Left cardiac atrium (tissue), 4 donors: ENCODE measurements at places on chromosomes 12 and 14. TPM values are rescaled to one million over a fixed set of nuclear protein-coding genes. Genes with fewer than 3 reads are reported as not detected.

The SIRT4 gene
- 2.8 TPM for total RNA-seq

The SERPINA3 gene
- total RNA-seq, result 232 TPM

The ANGEL1 gene
- 14.9 TPM for total RNA-seq

The GNB3 gene
- total RNA-seq, result 2.3 TPM

The POLE2 gene
- 1.2 TPM for total RNA-seq

The ADCY4 gene
- 19.2 TPM for total RNA-seq

The OVCH1 gene
- 0.29 TPM for total RNA-seq

The TEAD4 gene
- total RNA-seq, result 16.9 TPM

The GPR84 gene
- 0.55 TPM for total RNA-seq

The SDR9C7 gene
- total RNA-seq, result not detected

The PGF gene
- 4.6 TPM for total RNA-seq

DNA sequence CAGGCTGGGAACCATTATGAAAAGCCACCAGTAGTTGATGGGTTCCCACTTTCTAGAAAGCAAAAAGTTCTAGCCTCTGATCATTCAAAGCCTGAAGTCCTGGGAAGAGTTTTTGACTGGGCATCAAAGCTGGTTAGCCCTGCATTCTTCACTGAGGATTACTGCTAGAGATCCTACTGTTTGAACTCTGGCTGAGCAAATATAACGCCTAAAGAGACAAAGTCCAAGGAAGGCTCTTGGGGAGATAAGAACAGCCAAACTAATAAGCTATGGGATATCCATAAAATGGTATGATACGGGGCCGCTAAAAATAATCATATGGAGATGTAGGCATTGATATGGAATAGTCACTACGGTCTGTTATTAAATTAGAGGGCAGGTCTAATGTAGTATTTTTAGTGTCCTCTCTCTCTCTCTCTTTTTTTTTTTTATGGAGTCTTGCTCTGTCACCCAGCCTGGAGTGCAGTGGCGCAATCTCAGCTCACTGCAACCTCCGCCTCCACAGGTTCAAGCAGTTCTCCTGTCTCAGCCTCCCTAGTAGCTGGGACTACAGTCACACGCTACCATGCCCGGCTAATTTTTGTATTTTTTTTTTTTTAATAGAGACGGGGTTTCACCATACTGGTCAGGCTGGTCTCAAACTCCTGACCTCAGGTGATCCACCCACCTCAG lies 35.5 kb downstream of the PLXNC1 start:
- no peak for DNase-seq

DNA sequence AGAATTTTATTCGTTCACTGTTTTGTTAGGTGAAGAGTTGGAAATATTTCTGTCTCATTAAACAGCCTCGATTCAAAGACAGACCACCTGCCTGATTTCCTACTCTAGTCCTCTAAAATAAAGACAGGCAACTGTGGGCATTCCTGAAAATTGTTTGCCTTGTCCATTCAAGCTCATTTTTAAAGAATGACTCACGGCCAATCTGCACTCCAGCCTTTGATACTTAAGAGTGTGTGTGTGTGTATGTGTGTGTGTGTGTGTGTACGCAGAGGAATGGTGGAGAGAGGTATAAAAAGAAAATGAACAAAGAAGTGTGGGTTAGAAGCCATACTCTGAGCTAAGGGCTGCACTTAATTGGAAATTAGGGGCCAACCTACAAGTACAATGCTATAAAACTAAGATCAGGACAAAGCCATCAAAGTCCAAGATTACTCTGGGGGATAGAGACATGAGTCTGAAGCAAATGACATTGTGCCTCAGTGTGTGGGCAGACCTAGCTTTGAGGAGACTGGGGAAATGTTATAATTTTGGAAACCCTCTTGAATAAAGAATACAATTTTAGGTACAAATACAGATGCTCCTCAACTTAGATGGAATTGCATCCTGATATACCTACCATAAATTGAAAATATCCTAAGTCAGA lies 45.6 kb upstream of the SOCS2 start:
- DNase-seq, result no peak

- no peak for DNase-seq
Observed at GRCh38 chr14:98886982-98887381, 385.0 kb downstream of the BCL11B start.

GRCh38 chr14:69643430-69644200 lies 32.2 kb downstream of the SUSD6 start:
- peak; percentile 44 for DNase-seq

- DNase-seq, result no peak
Observed at GRCh38 chr12:20211541-20211940, 156.8 kb upstream of the PDE3A start.

DNA sequence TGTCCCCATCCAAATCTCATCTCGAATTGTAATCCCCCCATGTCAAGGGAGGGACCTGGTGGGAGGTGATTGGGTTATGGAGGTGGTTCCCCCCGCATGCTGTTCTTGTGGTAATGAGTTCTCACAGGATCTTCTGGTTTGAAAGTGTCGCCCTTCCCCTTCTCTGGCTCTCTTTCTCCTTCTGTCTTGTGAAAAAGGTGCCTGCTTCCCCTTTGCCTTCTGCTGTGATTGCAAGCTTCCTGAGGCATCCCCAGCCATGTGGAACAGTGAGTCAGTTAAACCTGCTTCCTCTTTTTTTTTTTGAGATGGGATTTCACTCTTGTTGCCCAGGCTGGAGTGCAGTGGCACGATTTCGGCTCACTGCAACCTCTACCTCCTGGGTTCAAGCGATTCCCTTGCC lies 104.0 kb downstream of the CCDC91 start:
- DNase-seq, result no peak

- DNase-seq, result no peak
Observed at GRCh38 chr12:104856531-104856930, 101.6 kb downstream of the SLC41A2 start.

DNA sequence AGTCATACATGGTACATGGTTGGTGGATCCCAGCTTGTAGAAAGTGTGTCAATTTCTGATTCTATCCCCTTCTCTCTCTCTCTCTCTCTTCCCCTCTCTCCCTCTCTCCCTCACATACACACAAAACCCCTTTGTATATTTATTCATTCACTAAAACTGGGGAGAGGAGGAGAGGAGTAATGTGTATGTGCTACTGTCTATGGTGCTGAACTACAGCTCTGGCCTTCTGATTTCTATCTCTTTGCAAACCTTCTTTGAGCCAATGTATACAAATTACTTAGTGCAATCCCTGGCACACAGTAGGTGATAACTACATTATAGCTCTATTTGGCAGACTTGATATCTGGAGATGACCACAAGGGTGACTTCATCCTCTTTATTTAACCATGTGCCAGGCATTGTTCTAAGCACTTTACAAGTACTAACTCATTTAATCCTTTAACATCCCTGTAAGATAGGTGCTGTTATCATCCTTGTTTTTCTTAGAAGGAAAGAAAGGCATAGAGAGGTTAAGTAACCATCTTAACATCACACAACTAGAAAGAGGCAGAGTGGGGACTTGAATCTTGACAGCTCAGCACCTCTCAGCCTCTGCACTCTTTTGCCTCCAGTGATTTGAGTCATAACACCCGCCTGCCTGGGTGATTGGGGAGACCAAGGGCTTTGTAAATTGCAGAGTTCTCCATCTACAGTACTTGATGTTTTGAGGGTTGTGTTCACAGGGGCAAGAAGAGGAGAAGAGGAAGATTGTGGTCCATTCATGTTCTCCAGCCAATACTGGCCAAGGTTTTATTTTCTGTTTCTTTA lies 21.3 kb downstream of the RPH3A start:
- no peak for DNase-seq

DNA sequence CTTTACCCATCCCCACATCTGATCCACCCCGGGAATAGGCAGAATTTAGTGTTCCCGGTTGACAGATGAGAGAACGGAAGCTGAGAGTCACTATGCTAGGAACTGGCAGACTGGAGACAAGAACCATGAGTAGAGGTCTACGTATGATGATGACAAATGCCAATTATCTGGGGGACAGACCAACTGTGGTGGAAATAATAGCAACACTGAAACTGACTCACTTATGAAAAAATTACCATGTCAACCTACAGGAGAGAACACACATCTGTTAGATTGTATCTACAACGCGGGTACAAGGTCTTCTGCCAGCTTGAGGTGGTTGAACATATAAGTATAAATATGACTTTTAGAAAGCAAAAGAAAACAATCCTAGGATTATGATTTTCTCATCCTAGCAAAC lies 15.4 kb upstream of the SELPLG start:
- DNase-seq, result no peak

- DNase-seq, result no peak
Observed at GRCh38 chr12:51959211-51959610, 7.7 kb downstream of the ACVR1B start.

DNA sequence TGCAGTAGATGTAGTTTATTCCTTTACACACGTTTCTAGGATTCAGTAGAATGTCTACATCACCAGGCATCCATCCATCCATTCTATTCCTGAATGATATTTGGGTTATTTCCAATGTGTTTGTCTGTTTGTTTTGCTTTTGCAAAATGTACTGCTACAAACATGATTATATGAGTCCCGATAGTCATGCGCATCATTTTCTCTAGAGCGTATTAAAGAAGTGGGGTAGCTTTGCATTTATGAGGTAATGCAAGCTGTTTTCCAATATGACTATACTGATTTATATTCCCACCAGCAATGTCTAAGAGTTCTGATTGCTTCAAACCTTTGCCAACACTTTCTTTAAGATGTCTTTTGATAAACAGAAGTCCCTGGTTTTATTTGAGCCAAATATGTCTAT lies 253.2 kb downstream of the NOVA1 start:
- DNase-seq, result no peak

DNA sequence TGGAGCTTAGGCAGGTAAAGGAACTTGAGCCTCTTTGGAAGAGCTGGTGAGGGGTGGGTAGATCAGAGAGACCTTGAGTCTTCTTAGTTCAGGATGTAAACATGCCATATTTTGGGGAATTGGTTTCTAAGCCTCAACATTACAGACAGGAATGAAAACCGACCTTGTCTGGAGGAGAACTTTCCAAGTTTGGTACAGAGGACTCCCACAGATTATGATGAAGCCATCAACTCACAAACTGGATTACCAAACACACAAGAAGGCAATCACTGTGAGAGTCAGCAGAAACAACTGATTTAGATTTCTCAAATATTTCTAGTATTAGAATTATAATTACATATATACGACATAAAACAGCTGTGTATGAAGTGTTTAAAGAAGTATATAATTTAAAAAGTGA lies 22.3 kb upstream of the AMN1 start:
- DNase-seq, result no peak

- no peak for DNase-seq
Observed at GRCh38 chr12:15199930-15200329, 21.3 kb downstream of the RERG start.

- no peak for DNase-seq
Observed at GRCh38 chr12:54156578-54156977, 32.2 kb downstream of the SMUG1 start.

- DNase-seq, result peak; percentile 89
Observed at GRCh38 chr12:14554281-14555007, 13.2 kb downstream of the PLBD1 start.

GRCh38 chr12:8813572-8814357 lies 8.7 kb upstream of the A2ML1 start:
- no peak for DNase-seq

DNA sequence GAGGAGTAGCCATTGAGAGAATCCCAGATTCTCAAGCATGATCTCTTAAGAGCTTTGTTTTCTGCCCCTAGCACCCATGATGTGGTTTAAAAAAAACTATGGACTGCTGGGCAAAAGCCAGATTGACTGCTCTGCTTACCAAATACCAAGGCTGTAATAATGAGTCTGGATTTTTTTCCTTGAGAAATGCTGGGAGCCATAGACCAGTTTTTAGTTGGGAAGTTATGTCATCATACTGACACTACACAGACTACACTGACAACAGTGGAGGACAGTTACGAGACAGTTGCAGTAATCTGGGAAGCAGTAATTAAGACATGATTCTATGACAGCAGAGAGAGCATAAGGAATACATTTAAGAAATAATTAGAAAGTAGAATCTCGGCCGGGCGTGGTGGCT lies 35.8 kb downstream of the SPATA7 start:
- DNase-seq, result no peak

- no peak for DNase-seq
Observed at GRCh38 chr12:121740847-121741246, 28.3 kb downstream of the TMEM120B start.

- DNase-seq, result no peak
Observed at GRCh38 chr12:68794653-68795251, 13.2 kb upstream of the MDM2 start.

DNA sequence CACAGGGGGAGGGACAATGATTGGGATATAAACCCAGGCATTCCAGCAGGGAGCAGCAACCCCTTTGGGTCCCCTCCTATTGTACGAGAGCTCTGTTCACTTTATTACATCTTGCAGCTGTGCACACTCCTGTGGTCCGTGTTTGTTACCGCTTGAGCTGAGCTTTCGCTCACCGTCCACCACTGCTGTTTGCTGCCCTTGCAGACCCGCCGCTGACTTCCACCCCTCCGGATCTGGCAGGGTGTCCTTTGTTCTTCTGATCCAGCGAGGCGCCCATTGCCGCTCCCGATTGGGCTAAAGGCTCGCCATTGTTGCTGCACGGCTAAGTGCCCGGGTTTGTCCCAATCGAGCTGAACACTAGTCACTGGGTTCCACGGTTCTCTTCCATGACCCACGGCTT lies 64.1 kb downstream of the E2F7 start:
- DNase-seq, result no peak

DNA sequence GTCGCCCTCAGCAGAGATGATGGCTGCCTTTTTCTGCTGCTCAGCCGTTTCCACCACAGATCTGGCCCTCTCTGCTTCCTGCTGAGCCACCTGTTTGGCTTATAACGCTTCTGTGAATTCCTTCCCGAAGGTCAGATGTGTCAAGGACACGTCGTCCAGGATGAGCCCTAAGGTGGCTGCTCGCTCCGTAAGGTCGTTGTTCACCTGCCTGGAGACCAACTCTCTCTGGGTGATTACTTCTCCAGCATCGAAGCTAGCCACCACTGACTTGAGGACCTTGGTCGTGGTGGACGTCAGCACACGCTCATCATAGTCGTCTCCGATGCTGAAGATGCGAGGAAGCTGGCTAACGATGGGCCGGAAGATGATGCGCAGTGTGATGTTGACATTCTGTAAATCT lies 11.7 kb upstream of the ASB8 start:
- no peak for DNase-seq

GRCh38 chr12:81930037-81930436 lies 170.9 kb upstream of the PPFIA2 start:
- no peak for DNase-seq

DNA sequence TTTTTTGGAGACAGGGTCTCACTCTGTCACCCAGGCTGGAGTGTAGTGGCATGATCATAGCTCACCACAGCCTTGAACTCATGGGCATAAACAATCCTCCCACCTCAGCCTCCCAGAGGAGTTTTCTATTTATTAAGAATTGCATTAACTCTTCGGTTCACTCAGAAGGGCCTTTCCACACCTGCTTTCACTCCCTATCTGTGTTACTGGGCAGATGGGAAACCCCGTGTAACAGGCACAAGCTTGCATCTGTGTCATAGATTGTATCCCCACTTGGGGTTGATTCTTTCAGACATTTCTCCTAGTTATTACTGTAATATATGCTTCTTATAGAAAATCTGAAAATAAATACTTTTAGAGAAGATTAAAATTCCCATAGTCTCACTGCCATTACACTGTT lies 38.7 kb downstream of the STX2 start:
- DNase-seq, result no peak
